Urinary bladder (tissue), 4 donors: ENCODE measurements at places on chromosomes 1 and 21. TPM values are rescaled to one million over a fixed set of nuclear protein-coding genes. Genes with fewer than 3 reads are reported as not detected.

- no peak for DNase-seq
Observed at GRCh38 chr1:77287535-77287934, 5.7 kb downstream of the AK5 start.

The OLIG2 gene
- total RNA-seq = not detected

DNA sequence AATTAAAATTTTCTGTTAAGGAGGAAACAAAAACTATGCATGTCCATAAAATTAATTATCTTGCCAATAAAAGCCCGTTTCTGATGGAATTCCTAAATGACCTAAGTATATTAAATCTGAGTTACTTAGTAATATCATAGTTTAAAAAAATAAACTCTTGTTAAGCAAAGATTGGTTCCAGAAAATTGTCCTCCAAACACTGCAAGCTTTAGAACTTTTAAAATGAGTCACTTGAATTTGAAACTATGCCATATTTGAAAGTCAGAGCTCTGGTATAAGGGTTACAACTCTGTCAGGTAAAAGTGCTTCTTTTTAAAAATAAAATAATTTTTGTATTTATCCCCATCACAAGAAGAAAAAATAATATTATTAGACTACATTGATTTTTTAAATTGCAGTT is 409.5 kb downstream of the PLPP3 start:
- DNase-seq = no peak

- peak; percentile 45 for DNase-seq
Observed at GRCh38 chr1:94522304-94522703, 19.3 kb downstream of the F3 start.

The NR1I3 gene
- total RNA-seq = not detected

The HLX gene
- total RNA-seq = 12.9 TPM

- DNase-seq = no peak
Observed at GRCh38 chr1:223747838-223748335, 35.5 kb downstream of the CAPN2 start.

The OR2G6 gene
- total RNA-seq = not detected

The FAM177B gene
- 0.53 TPM for total RNA-seq

The FAM43B gene
- 1.1 TPM for total RNA-seq

The TCEA3 gene
- total RNA-seq = 44.8 TPM

The BCAN gene
- total RNA-seq = 0.48 TPM
